ENCODE measurements at places on chromosomes 7 and 10. TPM values are rescaled to one million over a fixed set of nuclear protein-coding genes. Genes with fewer than 3 reads are reported as not detected.

GRCh38 chr10:51846856-51847506 lies 147.6 kb upstream of the CSTF2T start:
- no peak for DNase-seq

- DNase-seq = no peak
Measured at GRCh38 chr10:505419-505818, 184.0 kb downstream of the DIP2C start.

The CH25H gene
- 0.10 TPM for total RNA-seq

DNA sequence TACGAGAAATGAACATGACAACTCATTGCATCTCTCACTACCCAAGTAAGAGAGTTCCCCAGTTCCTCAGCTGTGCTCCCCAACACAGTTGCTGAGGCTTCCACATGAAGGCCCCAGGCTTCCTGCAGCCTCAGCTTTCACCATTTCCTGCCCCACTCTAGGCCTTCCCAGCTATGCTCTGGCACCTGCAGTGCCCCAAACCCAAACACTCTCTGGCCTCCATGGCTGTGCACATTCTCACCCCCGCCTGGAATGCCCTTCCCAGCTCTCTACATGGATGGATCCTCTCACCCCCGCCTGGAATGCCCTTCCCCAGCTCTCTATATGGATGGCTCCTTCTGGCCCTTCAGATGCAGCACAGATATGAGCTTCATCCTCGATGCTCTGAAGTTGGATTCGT lies 61.3 kb downstream of the KIAA1549 start:
- DNase-seq = no peak

- no peak for DNase-seq
Measured at GRCh38 chr7:94303695-94304094, 91.0 kb upstream of the COL1A2 start.

GRCh38 chr10:93417266-93417665 lies 64.9 kb downstream of the MYOF start:
- DNase-seq = no peak

The PSD gene
- 7.0 TPM for total RNA-seq

The TMEM270 gene
- total RNA-seq = not detected

The FOXP2 gene
- 4.4 TPM for total RNA-seq

The ZNHIT1 gene
- 115 TPM for total RNA-seq

DNA sequence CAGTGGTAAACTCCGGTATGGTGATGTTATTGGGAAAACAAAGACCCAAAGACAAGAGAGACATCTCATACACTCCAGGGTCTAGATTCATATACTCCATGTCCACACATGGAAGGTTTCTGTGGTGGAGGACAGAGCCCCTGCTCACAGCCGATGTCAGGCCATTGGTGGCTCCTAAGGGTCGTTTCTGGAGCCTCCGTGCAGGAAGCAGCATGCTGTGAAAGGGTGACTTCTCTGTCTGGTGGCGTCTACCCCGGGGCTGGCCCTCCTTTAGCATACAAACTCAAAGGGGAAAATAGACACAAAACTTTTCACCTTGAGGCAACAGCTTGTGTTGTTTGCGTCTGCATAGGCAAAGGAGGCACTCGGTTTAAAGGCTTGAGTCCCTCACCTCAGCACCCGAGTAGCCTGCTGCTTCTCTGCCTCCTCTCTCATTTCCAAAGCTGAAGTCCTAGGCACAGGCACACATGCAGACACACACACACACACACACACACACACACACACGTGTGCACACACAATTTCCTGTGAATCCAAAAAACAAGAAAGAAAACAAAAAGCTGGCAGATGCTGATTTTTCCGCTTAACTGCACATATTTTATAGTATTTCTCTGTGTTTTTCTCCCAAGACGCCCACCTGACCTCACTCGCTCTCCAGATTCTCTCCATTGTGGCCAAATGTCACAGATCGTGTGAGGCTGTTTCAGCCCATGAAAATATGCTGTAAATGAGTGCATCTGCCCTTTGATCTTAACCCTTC lies 601.4 kb upstream of the MGMT start:
- no peak for DNase-seq

The PDE6C gene
- total RNA-seq = not detected

DNA sequence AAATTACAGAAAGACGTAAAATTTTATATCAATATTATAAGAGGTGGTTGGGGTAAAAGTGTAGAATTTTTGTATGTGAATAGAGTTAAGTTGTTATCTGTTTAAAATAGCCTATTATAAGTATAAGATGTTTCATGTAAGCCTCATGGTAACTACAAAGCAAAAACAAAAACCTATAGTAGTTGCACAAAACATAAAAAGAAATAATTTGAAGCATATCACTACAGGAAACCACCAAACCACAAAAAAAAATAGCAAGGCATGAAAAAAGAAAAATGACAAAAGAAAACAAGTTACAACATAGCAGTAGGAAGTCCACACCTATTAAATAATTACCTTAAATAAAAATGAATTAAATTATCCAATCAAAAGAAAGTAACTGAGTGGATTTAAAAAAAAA lies 12.4 kb upstream of the GSTK1 start:
- no peak for DNase-seq

The NEUROG3 gene
- not detected for total RNA-seq

The EPDR1 gene
- total RNA-seq = 7.9 TPM

GRCh38 chr7:101896941-101897340 lies 79.5 kb downstream of the CUX1 start:
- no peak for DNase-seq

DNA sequence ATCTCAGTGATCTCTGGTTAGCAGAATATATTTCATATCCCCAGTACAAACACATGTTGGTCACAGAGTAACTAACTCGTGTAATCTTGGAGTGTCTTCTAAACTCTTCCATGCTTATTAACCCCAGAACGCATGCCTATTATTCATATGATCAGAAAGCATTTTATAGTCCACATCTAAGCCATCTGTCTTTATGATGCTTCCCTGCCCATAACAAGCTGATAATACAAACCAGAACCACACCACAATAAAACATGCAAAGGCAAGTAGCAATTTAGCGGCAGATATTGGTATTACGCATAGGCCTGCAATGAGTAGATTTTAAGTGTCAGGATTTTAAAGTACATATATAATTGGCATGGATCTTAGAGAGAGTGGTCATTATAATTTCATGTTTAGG lies 120.0 kb upstream of the PRKCQ start:
- DNase-seq = no peak

GRCh38 chr7:114741911-114742310 lies 180.0 kb upstream of the MDFIC start:
- DNase-seq = no peak

The ADAP1 gene
- total RNA-seq = 2.8 TPM

- DNase-seq = no peak
Measured at GRCh38 chr10:110794808-110795207, 76.9 kb upstream of the PDCD4 start.

The OPALIN gene
- total RNA-seq = not detected

- DNase-seq = no peak
Measured at GRCh38 chr7:42219447-42219846, 17.6 kb downstream of the GLI3 start.

DNA sequence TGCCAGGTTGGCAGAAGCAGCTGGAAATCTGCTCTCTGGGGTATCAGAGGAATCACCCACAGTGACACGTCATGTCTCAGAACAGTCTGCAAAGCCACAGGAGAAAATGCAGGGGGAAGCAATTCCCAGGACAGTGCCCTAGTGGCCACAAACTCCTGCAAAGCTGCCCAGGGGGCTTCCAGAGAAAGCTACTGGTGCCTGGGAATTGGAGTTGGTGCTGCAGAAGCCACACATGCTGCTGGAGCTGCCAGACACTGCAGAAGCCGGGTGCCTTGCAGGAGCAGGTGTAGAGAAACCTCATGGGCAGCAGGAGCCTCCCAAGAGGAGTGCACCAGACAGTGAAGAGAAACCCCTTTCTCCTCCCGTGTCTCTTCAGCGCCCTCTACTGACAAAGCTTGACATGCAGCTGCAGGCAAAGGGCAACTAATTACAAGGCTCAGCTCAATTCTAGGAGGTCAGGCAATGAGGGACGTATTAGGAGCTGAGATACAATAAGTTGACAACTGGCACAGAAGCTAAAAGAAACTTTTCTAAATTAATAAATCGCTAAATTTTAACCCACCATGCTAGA lies 30.2 kb upstream of the NUB1 start:
- DNase-seq = no peak

- DNase-seq = no peak
Measured at GRCh38 chr7:141123522-141123921, 49.7 kb downstream of the TMEM178B start.

DNA sequence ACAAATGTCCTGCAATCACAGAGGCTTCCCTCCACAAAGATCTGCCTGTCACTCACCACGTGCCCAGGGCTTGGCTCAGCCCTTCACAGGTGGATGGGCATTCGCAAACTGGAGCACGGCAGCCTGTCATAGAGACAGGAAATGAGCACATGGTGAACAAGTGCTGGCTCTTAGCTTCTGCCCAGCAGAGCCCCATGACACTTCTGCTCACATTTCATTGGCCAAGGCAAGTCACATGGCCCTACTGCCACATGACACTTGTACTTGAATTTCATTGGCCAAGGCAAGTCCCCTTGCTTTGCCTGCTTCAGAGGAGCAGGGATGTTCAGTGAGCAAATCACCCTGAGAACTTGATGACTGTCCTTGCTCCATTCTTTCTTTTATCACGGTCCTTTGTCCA lies 110.8 kb upstream of the PPP2R2D start:
- DNase-seq = peak; percentile 30

- peak; percentile 57 for DNase-seq
Measured at GRCh38 chr10:86757113-86757972, 924 bp downstream of the BMPR1A start.

The TFEC gene
- total RNA-seq = 0.81 TPM

- DNase-seq = no peak
Measured at GRCh38 chr10:7298495-7298894, 112.3 kb downstream of the SFMBT2 start.

DNA sequence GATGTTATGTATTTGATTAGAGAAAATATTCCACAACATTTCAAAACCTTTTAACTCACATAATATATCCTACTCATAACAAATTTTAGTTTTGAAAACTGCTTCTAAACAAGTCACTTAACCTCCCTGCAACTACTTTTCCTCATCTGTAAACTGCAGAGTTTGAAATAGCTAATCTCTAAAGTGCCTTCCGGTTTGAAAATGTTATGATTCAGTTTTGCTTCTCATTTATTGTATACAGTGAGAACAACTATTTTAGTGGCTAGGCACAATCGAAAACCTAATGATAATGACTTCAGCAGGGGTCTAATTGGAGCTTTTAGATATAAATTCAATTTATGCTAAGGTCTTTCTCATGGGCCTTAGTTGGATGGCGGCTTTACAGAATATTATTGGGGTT lies 30.7 kb upstream of the TEX47 start:
- no peak for DNase-seq

GRCh38 chr7:66919704-66920103 lies 1.3 kb upstream of the TMEM248 start:
- DNase-seq = no peak

The TMEM213 gene
- not detected for total RNA-seq

GRCh38 chr10:104300002-104300735 lies 31.2 kb downstream of the GSTO2 start:
- no peak for DNase-seq

The TMEM176B gene
- 906 TPM for total RNA-seq

The FGFBP3 gene
- total RNA-seq = 0.33 TPM

DNA sequence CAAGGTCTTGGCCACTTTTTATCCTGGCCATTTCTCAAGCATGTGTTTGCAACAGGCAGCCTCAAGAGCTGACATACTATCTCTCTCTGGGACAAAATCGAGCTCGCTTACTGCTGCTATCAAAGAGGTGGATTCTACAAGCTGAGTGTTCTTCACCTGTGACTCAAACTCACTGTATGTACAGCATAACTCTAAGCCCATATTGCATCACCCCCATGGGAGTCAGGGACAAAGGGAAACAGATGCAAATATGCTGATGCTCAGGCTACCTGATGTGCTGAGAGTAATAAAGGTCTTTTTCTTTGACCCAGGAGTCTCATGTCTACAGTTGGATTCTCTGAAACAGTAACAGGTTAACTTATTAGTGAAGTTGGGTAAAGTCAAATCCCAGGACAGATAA lies 45.2 kb downstream of the PCLO start:
- DNase-seq = no peak

DNA sequence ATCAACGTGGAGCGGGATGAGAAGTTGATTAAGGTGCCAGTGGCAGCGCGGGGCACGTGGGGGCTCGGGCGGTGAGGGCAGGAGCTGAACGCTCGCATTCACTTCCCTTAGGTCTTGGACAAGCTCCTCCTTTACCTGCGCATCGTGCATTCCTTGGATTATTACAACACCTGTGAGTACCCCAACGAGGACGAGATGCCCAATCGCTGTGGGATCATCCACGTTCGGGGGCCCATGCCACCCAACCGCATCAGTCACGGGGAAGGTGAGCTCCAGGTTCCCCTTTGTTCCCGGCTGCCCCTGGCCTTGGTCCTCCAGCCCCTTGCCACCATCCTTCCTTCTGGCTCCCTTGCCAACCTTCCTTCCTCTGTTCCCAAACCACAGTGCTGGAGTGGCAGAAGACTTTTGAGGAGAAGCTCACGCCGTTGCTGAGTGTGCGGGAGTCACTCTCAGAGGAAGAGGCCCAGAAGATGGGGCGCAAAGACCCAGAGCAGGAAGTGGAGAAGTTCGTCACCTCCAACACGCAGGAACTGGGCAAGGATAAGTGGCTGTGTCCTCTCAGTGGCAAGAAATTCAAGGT lies 2.5 kb downstream of the UFSP1 start:
- no peak for DNase-seq

DNA sequence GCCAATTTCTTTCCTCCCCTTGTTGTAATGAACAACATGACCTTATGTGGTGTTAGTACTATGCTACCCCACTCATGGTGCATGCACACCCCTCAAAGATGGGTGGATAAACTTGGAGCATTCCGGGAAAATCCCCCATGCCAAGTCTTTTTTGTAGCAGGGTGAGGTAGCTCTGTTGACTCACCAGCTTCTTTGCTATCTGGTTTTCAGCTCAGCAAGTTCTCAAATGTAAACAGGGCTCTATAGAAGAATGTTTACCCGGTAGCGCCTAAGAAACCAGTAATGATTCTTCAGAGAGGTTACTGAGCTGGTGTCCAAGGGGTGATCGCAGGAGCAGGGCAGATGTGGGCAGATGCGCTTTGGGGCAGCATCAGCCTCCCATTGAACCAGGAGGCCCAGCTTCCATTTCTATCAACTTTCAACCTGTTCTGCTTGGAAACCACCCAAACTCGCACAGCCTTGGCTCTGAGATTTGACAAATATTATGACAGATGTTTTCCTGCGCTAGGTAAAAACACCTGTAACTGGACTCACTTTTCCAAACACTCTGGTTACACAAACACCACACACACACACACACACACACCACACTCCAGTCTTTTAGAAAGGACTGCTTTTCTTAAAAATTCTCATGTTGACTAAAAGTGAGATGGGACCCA lies 87.8 kb downstream of the ZRANB1 start:
- no peak for DNase-seq

- DNase-seq = no peak
Measured at GRCh38 chr10:65566906-65567305, 1358.9 kb upstream of the LRRTM3 start.

The DRGX gene
- not detected for total RNA-seq

Data from left lobe of liver (tissue), 2 donors.